ENCODE measurements at places on chromosomes 4 and X. TPM values are rescaled to one million over a fixed set of nuclear protein-coding genes. Genes with fewer than 3 reads are reported as not detected.
A peak's percentile ranks its signal among the peaks of the same experiment; 100 is the strongest.

P2RY10 gene
- not detected for total RNA-seq

UGT2B10 gene
- not detected for total RNA-seq

DNA sequence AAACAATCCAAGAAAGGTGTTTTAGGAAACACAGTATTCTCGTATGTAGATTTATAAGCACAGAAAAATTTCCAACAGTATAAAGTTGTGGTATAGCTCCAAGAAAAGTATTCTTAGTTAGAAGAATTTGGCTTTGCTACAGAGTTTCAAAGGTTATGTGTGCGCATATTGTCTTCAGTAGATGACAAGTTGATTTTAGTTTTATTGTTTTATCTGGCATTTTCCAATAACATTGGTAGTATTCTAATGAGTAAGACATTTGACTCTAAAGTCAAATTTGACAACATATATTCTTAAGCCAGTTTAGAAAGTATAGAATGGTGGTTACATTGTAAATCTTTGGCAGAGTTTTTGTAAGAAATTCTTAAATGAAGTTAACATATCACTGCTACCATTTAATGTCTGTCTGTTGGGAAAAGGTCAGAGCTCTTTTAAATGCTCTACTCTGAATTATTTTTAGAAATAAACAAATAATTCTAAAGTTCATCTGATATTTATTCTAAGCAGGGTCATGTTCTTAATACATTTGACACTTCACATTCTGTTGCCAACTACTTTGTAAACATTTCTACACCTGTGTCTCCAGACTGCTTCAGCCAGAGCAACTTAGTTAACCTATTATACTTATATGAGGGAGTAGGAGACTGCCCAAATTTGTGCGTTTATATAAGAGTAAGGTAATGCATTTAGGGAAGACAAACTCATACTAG lies 30.0 kb downstream of the CLCN3 start:
- peaks cover 12% of the 10 kb centered on the region for H3K36me3 ChIP-seq
- peaks cover 9% of the 10 kb centered on the region for H3K4me1 ChIP-seq
- no peaks in the 10 kb centered on the region for H3K27me3 ChIP-seq
- no peak overlapping the region for H3K4me3 ChIP-seq
- DNase-seq: no peak
- no peak overlapping the region for H3K27ac ChIP-seq

- no peaks in the 10 kb centered on the region for H3K4me1 ChIP-seq
- DNase-seq: peak; percentile 32
- H3K4me3 ChIP-seq: no peak overlapping the region
- peaks cover 33% of the 10 kb centered on the region for H3K27me3 ChIP-seq
- H3K36me3 ChIP-seq: no peaks in the 10 kb centered on the region
Observed at GRCh38 chrX:45557387-45557786, 356.7 kb upstream of the DIPK2B start.

All from MCF 10A (cell line).